ENCODE measurements at places on chromosomes 1 and 21. TPM values are rescaled to one million over a fixed set of nuclear protein-coding genes. Genes with fewer than 3 reads are reported as not detected.

DNA sequence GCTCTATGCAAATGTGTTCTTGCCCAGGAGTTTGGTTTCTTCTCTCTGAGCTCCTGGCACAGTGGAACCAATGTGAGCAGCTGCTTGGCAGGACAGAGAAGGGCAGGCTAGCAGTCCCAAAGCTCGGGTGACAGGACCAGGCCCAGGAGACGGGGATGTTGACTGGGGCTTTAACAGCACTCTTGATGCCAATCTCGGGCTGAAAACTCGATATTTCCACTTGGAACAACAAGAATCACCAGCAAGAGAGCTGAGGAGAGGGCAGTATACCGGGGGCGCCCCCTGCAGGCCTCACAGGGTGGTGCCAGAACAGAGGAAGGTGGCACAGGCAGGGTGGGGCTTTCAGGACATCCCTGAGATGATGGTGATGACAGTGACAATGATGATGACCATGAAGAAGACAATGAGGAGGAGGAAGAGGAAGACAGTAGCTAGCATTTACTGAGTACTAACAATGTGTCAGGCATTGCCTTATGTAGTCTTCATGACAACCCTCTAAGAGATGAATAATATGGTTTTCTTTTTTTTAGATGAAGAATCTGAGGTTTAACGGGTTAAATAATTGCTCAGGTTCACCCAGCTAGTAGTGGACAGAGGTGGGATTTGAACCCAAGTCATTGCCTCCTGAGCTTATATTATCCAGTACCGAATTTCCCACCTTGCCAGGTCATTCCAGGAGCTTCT is 2.7 kb upstream of the KCNJ9 start:
- peak; percentile 30 for DNase-seq

Gene WDR4
- total RNA-seq, result 14.4 TPM

Gene SPATA1
- 0.74 TPM for total RNA-seq

Gene FCRL6
- not detected for total RNA-seq

Gene DDAH1
- total RNA-seq, result 97.5 TPM

DNA sequence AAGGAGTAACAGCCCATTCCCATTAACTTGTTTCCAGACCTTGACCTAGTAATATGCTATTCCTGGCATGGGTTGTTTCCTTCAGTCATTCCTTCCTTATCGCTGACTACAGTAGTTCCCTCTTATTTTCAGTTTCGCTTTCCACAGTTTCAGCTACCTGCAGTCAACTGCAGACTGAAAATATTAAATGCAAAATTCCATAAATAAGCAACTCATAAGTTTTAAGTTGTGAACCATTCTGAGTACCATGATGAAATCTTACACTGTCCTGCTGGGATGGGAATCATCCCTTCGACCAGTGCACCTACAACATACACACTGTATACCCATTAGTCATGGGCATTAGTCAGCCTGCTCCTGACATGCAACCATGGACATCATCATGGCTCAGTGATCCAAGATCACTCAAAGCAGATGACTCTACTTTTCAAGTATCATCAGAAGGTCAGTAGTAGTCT is 66.7 kb downstream of the CCDC30 start:
- peak; percentile 7 for DNase-seq

Gene ST6GALNAC3
- total RNA-seq, result 5.1 TPM

- peak; percentile 73 for DNase-seq
Measured at GRCh38 chr1:32100807-32101708, 6.8 kb upstream of the KPNA6 start.

GRCh38 chr1:218692808-218693207 is 347.7 kb downstream of the TGFB2 start:
- no peak for DNase-seq

GRCh38 chr1:176416777-176417176 is 46.2 kb upstream of the PAPPA2 start:
- no peak for DNase-seq

Gene S100A2
- 15.8 TPM for total RNA-seq

Gene LRRC41
- 62.7 TPM for total RNA-seq

DNA sequence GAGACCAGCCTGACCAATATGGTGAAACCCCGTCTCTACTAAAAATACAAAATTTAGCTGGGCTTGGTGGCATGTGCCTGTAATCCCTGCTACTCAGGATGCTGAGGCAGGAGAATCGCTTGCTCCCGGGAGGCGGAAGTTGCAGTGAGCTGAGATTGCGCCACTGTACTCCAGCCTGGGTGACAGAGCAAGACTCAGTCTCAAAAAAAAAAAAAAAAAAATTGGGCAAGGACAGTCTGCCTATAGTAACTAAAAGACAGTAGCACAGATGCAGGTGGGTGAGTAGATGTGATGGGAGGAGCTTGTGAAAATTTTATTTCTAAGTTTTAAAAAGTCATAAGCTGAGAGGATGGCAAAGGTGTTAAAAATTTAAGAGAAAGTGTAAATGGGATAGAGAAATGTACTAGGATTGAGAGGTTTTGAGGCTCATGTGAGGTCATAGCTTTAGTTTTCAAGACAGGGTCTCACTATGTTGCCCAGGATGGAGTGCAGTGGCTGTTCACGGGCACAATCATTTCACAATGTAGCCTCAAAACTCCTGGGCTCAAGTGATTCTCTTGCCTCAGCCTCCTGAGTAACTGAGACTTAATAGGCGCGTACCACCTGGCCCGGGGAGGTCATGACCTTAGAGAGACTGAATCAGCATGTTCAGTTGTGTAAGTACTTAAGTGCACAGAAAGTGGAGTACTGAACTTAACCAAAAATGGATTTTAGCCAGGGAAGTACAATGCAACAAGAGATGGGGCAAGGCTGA is 33.7 kb downstream of the PTP4A2 start:
- no peak for DNase-seq

DNA sequence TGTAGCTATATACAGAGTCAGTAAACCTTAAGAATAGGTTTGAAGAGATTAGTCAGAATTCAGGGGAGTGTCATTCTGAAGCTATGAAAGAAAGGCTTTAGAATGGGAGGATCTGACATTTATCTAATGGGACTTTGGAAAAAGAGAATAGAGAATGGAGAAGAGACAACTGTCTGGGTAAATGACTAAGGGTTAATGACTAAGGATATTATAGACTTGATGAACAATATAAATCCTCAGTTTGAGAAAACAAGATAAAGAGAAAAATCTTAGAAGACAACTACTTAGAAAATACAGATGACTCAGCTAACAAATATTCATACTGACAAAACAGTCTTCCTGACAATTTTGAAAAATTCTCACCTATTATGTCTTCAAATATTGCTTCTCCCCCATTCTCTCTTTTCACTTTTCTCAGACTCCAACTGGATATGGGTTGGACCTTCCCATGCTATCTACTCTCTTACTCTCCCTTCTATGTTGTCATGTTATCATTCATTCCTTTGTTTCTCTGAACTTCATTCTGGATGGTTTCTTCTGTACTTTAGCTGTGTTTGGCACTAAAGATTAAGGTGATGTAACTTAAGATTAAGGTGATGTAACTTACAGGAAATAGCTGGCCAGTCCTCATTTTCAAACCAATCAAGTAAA is 20.4 kb downstream of the SLC16A1 start:
- DNase-seq, result no peak

Gene RHD
- total RNA-seq, result not detected

- DNase-seq, result no peak
Measured at GRCh38 chr1:30172299-30172694, 551.1 kb downstream of the MATN1 start.

- peak; percentile 7 for DNase-seq
Measured at GRCh38 chr1:223776826-223777454, 64.6 kb downstream of the CAPN2 start.

DNA sequence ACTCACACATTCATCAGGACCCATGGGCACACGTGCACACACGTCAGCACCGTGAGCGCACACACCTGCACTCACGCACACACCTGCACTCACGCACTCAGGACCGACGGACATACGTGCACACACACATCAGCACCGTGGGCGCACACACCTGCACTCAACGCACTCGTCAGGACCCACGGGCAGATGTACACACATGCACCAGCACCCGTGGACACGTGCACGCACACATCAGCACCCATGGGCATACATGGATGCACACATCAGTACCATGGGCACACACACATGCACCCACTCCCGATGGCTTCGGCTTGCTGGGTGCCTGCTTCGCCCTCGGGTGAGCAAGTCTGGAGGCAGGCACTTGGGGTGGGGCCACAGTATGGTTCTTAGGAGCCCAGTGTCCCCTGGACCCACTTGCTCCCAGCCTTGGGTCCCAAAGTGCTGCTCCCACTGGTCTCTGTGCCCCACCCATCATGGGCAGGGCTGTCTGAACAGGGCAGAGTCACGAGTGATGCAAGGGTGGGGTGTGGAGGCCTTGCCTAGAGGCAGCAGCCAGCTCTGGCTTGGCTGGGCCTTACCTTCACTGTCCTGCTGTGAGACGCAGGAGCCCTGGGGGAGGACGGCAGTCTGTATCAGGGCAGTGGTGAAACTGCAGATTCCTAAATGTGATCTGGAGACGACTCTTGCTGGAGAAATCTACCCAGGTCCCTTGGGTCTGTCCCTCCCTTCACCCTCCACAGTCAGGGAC is 49.8 kb downstream of the SKI start:
- no peak for DNase-seq

- no peak for DNase-seq
Measured at GRCh38 chr1:197961449-197961848, 44.3 kb downstream of the LHX9 start.
